Placental pericyte (primary cell): ENCODE measurements at places on chromosomes 16 and 17. TPM values are rescaled to one million over a fixed set of nuclear protein-coding genes. Genes with fewer than 3 reads are reported as not detected.

CD300E gene
- total RNA-seq, result not detected in 2 replicates

IL21R gene
- 0.14 and 2.0 TPM in 2 replicates for total RNA-seq

CNGB1 gene
- not detected in 2 replicates for total RNA-seq

SGCA gene
- 2.0 and 5.5 TPM in 2 replicates for total RNA-seq

NTN1 gene
- total RNA-seq, result 0.29 and 0.44 TPM in 2 replicates

SLC9A5 gene
- total RNA-seq, result 1.1 and 1.6 TPM in 2 replicates

CACNG3 gene
- not detected in 2 replicates for total RNA-seq

NDEL1 gene
- total RNA-seq, result 65.4 and 101 TPM in 2 replicates

NOD2 gene
- total RNA-seq, result not detected in 2 replicates

AOC3 gene
- under 0.01 and 0.22 TPM in 2 replicates for total RNA-seq

ACSM2A gene
- not detected in 2 replicates for total RNA-seq

KCNJ16 gene
- total RNA-seq, result not detected in 2 replicates

RND2 gene
- under 0.01 and 0.88 TPM in 2 replicates for total RNA-seq

TAC4 gene
- not detected in 2 replicates for total RNA-seq

KRT37 gene
- not detected in 2 replicates for total RNA-seq

NPIPB8 gene
- not detected in 2 replicates for total RNA-seq

KRTAP4-4 gene
- total RNA-seq, result not detected in 2 replicates

PYY gene
- not detected in 2 replicates for total RNA-seq

GSG1L gene
- total RNA-seq, result not detected in 2 replicates

SCARF1 gene
- 0.14 and 0.44 TPM in 2 replicates for total RNA-seq

LITAFD gene
- total RNA-seq, result not detected in 2 replicates

FNDC8 gene
- total RNA-seq, result not detected in 2 replicates

CCL23 gene
- not detected in 2 replicates for total RNA-seq

TBX6 gene
- total RNA-seq, result 0.14 TPM in 1 of 2 replicates, not detected in the other

SLC13A5 gene
- under 0.01 TPM in 1 of 2 replicates, not detected in the other for total RNA-seq

MYOCD gene
- total RNA-seq, result under 0.01 and 4.7 TPM in 2 replicates

PIGW gene
- 6.3 and 9.6 TPM in 2 replicates for total RNA-seq

PRSS8 gene
- total RNA-seq, result not detected in 2 replicates

PRRT2 gene
- 0.44 and 3.6 TPM in 2 replicates for total RNA-seq

PRKCA gene
- total RNA-seq, result 31.2 and 34.1 TPM in 2 replicates

CTRB1 gene
- not detected in 2 replicates for total RNA-seq

ZP2 gene
- not detected in 2 replicates for total RNA-seq
